Karpas-422 (cell line): ENCODE measurements at places on chromosomes 2 and 18. TPM values are rescaled to one million over a fixed set of nuclear protein-coding genes. Genes with fewer than 3 reads are reported as not detected.

PXDN gene
- total RNA-seq, result not detected in 2 replicates

PGAP1 gene
- 6.5 and 22.4 TPM in 2 replicates for total RNA-seq

DNA sequence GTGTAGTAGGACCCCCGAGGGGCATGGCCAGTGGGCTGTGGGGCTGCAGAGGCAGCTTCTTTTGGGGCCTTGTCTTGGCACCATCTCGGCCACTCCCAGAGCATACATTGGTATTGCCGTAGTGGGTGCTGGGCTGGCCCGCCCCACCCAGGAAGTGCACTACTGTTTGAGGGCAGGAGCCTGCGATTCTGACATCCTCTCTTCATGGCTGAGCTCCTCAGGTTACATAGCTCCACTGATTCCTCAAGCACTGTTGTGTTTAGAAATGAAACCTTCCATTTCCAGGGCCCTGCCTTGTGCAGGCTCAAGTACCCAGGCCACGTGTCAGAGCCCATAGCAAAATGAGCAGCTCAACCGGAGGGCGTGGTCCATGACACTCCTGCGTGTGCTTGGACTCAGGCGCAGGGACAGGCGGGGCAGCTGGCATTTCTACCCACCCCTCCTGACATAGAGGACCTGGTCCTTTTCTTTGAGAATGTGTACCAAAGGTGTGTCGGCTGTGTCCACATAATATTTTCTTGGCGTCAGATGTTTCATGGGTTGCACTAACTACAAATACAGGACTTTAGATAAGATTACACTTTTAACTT, 67.9 kb downstream of the DGKD start:
- DNase-seq, result no peak

GPD2 gene
- total RNA-seq, result not detected in 2 replicates

- no peak for DNase-seq
Observed at GRCh38 chr2:235618039-235618438, 124.2 kb downstream of the AGAP1 start.

CAPN14 gene
- 2.0 and 2.6 TPM in 2 replicates for total RNA-seq

IGFBP5 gene
- not detected in 2 replicates for total RNA-seq

GRCh38 chr2:179594268-179595112, 266.9 kb downstream of the ZNF385B start:
- no peak for DNase-seq

GRCh38 chr2:128422571-128422970, 103.9 kb upstream of the HS6ST1 start:
- no peak for DNase-seq

- DNase-seq, result no peak
Observed at GRCh38 chr2:25614711-25615110, 58.7 kb downstream of the DTNB start.

- DNase-seq, result no peak
Observed at GRCh38 chr2:71850306-71850801, 297.3 kb downstream of the CYP26B1 start.

- no peak for DNase-seq
Observed at GRCh38 chr2:230262246-230262645, 36.7 kb downstream of the SP140 start.

GRCh38 chr2:190843890-190844699, 36.5 kb upstream of the GLS start:
- DNase-seq, result no peak

IL1B gene
- total RNA-seq, result not detected in 2 replicates

DNA sequence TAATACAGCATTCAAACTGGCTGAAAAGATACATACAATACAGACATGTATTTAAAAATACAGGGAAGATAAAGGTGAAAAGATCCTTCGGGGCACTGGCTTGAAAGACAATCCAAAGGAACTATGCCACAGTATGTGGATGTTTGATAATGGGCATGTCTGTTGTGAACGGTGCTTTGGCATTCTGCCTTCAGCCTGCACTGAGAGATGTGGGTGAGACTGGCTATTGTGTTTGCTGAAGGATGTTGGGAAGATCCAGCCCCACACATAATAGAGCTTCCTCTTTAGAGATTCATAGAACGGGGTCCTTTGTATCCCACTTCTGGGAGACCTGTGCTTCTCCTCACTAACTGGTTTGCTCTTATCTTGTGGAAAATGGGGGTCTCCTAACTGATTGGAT, 65.1 kb upstream of the CXCR4 start:
- DNase-seq, result no peak

DNA sequence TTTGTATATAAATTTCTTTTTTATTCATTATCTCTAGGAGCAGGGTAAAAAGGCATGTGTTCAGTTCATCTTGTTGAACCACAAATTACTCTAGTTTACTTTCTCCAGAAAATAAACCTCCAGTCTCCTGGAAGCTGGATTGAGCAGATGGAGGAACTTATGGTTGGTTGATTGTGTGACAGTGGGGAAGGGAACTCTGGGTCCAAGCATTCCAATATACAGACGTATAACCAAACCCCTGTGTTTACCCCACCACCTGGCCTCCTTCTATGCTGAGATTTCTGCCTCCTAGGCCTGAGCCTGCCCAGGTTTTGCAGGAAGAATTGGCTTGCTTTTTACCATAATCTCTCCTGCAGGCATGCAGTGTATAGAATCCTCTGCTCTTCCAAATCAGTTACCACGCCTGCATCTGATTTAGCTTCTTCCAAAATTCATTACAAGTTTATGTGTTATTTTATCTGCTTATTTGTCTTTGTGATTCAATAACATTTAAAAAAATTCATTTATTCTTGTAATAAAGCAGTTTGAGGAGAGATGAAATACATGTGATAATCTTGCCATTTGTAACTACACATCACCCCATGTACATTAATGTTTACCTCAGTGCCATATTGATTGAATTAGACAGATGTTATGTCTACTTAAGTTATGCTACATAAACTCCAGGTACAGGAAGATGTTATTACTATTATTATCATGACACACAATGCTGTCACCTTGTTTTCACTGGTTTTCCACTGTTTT, 2.5 kb upstream of the RAB27B start:
- DNase-seq, result no peak

GRCh38 chr2:188204824-188205223, 86.8 kb upstream of the GULP1 start:
- DNase-seq, result no peak

- DNase-seq, result no peak
Observed at GRCh38 chr2:157419031-157419575, 24.8 kb downstream of the CYTIP start.

KCNE4 gene
- total RNA-seq, result not detected in 2 replicates

DNA sequence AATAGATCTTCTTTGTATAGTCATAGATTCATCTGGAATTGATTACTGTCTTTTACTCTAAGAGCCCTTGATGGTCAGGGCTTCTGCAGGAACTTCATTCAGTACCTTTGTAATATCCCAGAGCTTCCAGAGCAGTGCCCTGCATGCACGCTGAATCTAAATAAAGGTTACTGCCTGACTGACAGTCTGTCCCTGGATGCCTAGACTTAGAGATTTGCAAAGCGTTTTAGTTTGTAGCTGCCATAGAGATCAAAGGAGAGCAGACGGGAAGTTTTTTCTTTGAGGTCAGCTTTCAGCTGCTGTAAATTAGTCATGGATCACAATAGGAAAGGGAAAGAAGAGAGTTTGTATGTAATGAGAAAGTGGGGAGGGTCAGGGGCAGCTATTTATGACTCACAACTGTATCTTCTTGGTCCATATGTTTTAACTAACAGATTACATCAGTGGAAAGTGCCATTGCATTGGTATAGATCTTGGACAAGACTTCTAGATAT, 45.2 kb upstream of the NYAP2 start:
- DNase-seq, result no peak

DNA sequence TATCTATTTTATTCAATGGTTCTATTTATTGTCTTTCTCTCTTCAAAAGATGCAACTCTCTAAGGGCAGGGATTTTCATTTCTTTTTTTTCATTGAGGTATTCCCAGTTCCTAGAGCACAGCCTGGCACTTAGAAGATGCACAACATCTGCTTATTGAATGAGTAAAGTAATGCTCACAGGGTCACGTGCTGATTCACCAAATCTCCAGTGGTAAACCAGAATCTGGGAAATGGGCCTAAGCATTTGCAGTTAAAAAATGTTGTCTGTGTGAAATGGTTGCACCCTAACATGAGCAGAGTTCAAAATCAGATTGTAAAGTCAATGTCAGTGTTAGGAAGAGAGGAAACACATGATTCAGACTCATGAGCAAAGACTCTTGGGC, 15.8 kb downstream of the SLC8A1 start:
- DNase-seq, result no peak

- DNase-seq, result no peak
Observed at GRCh38 chr2:20724500-20725053, 57.6 kb downstream of the GDF7 start.

- peak; percentile 58 for DNase-seq
Observed at GRCh38 chr2:121555008-121555407, 24.3 kb downstream of the RNU4ATAC start.

DNA sequence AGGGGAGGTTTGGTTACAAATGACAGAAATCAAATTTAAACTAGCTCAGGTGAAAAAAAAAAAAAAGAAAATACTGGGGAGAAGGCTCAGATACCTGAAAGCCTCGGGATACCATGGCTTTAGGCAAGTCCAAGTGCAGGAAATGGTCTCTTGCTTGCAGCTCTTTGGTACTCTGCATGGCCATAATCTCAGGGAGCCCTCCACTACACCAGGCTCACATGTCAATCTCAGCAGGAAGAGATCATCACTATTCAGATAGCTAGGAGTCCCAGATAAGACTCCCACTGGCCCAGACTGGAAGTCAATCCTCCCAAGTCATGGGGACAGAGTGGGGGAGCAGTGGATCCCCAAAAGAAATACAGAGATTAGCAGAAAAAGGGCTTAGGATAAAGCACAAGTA, 64.8 kb upstream of the RALBP1 start:
- no peak for DNase-seq

IL1R2 gene
- not detected in 2 replicates for total RNA-seq

- no peak for DNase-seq
Observed at GRCh38 chr2:98547092-98547790, 61.1 kb downstream of the COA5 start.

DNA sequence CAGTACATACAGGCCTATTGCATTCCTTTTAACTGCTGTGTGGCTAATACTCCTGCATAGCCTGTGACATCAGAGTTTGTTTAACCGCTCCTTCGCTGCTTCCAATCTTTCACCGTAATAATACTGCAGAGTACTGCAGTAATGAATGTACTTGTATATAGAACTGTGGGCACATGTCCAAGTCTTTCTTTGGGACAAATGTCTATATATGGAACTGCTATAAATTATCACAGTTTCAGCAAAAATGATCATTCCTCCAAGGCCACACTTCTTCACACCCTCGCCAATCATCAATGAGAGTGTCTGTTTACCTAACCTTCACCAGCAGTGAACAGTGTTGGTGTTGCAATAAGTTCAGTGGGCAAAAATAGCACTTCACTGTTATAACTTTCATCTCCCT, 230.4 kb downstream of the SP3 start:
- DNase-seq, result no peak

GRCh38 chr2:240993446-240994170, 4.8 kb upstream of the SNED1 start:
- DNase-seq, result no peak

GRCh38 chr2:205060269-205060668, 515.0 kb downstream of the PARD3B start:
- DNase-seq, result no peak
